ENCODE measurements at places on chromosomes 5 and 9. TPM values are rescaled to one million over a fixed set of nuclear protein-coding genes. Genes with fewer than 3 reads are reported as not detected.
A peak's percentile ranks its signal among the peaks of the same experiment; 100 is the strongest.

Gene FBXW2
- total RNA-seq, result 49.8 TPM

Gene PCDHGA2
- total RNA-seq, result 8.6 TPM

Gene NRARP
- total RNA-seq, result 3.5 TPM

GRCh38 chr5:39080597-39081204 lies 6.5 kb upstream of the RICTOR start:
- no peak overlapping the region for H3K4me3 ChIP-seq
- no peak overlapping the region for H3K27ac ChIP-seq
- no peak for DNase-seq
- H3K36me3 ChIP-seq, result no peaks in the 10 kb centered on the region
- H3K27me3 ChIP-seq, result no peaks in the 10 kb centered on the region
- H3K4me1 ChIP-seq, result no peaks in the 10 kb centered on the region

GRCh38 chr9:86126998-86127972 lies 27.9 kb upstream of the GOLM1 start:
- no peaks in the 10 kb centered on the region for H3K36me3 ChIP-seq
- no peak overlapping the region for H3K4me3 ChIP-seq
- H3K4me1 ChIP-seq, result no peaks in the 10 kb centered on the region
- H3K27me3 ChIP-seq, result no peaks in the 10 kb centered on the region
- DNase-seq, result peak; percentile 90

- no peak for DNase-seq
- no peak overlapping the region for H3K27ac ChIP-seq
- H3K36me3 ChIP-seq, result no peaks in the 10 kb centered on the region
- H3K27me3 ChIP-seq, result no peaks in the 10 kb centered on the region
- no peak overlapping the region for H3K4me3 ChIP-seq
Observed at GRCh38 chr9:84296146-84296843, 44.3 kb downstream of the SLC28A3 start.

- H3K36me3 ChIP-seq, result no peaks in the 10 kb centered on the region
- H3K27ac ChIP-seq, result no peak overlapping the region
- DNase-seq, result no peak
- H3K4me3 ChIP-seq, result no peak overlapping the region
Observed at GRCh38 chr5:16140417-16140816, 39.2 kb downstream of the MARCHF11 start.

GRCh38 chr9:131743501-131743900 lies 3.6 kb upstream of the RAPGEF1 start:
- H3K27me3 ChIP-seq, result no peaks in the 10 kb centered on the region
- peak overlapping the region; percentile 86 for H3K27ac ChIP-seq
- no peak overlapping the region for H3K4me3 ChIP-seq
- peaks cover 3% of the 10 kb centered on the region for H3K4me1 ChIP-seq
- no peak for DNase-seq

GRCh38 chr9:12879961-12880360 lies 105.1 kb downstream of the LURAP1L start:
- DNase-seq, result no peak
- H3K36me3 ChIP-seq, result no peaks in the 10 kb centered on the region
- H3K27me3 ChIP-seq, result no peaks in the 10 kb centered on the region

DNA sequence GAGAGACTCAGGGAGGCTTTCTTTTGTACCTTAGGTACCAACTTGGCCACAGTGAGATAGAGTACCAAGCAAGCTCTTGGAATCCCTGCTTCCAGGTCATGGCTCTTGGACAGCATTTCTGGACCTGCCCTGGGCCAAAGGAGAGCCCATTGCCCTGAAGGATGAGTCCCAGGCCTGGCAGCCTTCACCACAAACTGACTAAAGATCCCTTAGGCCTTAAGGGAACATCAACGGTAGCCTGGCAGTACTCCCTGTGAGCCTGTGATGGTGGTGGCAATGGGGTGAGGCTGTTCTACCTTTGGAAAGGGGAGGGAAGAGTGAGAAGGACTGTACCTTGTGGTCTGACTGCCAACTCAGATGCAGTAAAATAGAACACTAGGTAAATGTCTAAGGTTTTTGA lies 334.6 kb downstream of the SPOCK1 start:
- H3K4me1 ChIP-seq, result no peaks in the 10 kb centered on the region
- H3K4me3 ChIP-seq, result no peak overlapping the region
- H3K27me3 ChIP-seq, result no peaks in the 10 kb centered on the region
- DNase-seq, result no peak
- H3K36me3 ChIP-seq, result no peaks in the 10 kb centered on the region

DNA sequence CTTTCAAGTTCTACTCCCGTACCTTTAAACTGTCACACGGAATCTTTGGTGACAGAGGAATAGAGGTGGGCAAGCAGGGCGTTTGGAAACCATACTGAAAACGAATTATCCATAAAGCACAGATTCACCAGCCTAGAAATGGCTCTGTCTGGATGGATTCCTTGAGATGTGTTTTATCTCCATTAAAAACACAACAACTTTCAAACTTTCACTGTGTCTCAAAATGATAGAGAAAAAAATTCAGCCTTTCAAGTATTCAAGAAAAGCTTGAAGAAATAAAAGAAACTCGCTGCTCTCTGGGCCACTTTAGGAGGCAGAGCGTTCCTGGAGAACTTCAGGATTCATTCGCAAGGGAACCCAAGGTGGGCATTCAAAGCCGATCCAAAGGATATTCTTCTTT lies 589 bp upstream of the THBS4 start:
- no peak for DNase-seq
- H3K4me3 ChIP-seq, result peak overlapping the region; percentile 21
- peaks cover 37% of the 10 kb centered on the region for H3K27me3 ChIP-seq
- peaks cover 3% of the 10 kb centered on the region for H3K4me1 ChIP-seq
- no peak overlapping the region for H3K27ac ChIP-seq
